NB4 (cell line): ENCODE measurements at places on chromosomes 1 and 21.

DNA sequence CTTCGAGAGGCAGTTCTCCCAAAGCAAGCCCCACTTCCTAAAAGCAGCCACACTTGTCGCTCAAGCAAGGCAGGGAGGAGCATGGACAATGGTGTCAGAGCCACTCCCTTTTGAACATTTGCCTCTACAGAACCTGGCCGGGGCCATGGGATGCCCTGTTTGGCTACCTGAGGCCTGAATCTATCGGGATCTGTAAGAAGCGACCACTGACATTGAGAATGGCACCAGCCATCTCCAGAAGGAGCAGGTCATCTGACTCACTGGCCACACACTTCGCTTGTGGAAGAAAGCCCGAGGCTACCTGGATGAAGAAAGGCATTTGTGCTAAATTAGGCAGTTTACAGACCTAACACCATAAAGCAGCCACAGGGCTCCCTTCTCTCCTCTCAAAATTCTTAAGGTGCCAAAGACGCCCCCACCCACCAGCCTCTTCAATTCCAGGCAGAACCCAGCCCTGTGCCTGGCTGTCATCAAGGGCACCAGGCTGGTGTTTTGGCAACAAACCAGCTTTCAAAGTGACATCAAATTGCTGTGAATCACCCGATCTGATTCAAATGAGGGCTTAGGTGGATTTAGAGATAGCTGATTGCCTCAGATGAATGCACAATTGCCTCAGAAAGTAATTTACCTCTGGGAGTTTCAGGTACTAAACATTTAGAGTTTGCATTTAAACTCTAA lies 104.8 kb downstream of the ETS2 start:
- DNase-seq = no peak

- no peak for DNase-seq
These were observed 8.1 kb downstream of the SDC3 start for GRCh38 chr1:30900486-30900885.

- no peak for DNase-seq
These were observed 62.5 kb downstream of the COQ8A start for GRCh38 chr1:227002531-227003049.

DNA sequence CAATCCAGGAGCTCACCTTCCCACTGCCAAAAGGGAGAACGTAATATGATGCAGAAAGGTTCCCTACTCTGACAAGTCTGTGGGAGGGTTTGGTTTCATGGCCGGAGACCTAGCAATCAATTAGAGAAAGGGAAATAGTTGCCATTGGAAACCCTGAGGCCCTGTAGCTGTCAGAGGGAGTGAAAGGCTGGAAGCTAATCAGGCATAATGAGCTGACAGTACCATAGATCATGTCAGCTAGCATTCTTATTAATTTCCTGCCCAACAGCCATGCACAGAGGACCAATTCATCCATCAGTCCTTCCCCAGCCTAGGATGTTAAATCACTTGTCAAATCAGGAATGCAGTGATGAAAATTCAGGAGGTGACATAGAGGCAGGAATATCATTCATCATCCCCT lies 527.3 kb downstream of the PLPP3 start:
- no peak for DNase-seq

DNA sequence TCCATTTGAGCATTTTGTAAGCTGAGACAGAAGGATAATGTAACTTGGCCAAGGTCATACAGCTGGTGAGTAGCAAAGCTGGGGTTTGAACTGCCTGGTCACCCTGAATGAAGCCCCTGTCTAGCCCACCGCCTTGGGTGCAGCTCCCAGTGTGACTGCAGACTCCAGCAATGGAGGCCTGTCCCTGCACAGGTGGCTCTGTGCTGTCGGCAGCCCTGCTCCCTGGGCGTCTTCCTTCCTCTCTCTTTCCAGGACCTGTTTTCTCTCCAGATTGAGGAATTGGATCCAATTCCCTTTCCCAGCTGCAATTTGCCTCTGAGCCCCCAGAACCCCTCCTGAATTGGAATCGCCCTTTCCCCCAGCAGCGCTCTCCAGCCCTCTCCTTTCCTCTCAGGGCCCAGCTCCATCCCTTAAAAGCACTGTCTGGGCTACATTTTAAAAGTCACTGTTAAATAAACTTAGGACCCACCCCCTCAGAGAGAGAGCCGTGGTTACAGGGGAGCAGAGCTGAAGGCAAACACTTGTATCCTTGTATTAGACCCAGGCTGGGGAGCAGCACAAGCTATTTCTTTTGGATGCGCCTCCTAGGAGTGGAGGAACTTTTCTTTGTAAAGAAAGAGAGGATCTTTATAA lies 161.4 kb upstream of the LMO4 start:
- no peak for DNase-seq

GRCh38 chr1:106755682-106756406 lies 300.6 kb upstream of the PRMT6 start:
- DNase-seq = no peak

DNA sequence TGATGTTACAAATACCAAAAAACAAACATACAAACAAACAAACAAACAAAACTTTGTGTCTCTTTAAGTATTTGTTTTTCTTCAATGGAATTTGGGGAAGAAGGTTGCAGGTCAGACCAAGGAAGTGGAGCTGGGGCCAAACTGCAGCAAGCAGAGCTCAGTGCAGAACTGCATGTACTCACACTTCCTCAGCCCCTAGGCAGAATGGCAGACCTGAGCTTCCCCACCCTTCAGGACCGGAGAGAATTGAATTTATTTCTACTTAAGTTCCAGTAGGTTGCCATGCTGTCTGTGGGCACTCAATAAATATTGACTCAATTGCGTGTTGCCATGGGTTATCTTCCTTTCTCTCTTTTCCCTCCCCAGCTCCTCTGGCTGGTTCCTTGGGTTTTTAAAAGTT lies 173.6 kb downstream of the PTGER3 start:
- DNase-seq = peak; percentile 2

- no peak for DNase-seq
These were observed 5.8 kb downstream of the TRIM58 start for GRCh38 chr1:247862756-247863155.

GRCh38 chr1:221759436-221759835 lies 17.5 kb upstream of the DUSP10 start:
- DNase-seq = no peak

DNA sequence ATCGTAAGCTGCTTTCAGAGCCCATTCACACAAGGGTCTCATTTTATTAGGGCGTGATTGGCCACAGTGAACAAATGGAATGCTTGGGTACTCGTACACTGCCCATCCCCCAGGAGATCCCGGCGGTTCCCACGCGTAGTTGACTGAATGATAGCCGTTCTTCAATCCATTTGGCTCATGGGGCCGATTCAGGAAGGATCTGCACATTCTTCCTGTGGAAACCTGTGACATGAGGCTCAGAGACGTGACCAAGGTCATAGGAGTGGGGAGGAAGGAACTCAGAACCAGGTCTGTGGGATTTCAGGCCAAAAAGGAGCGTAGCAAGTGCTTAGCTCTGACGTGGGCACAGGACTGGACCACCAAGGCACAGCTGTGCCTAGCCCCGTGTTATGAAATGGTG lies 11.7 kb downstream of the ABCG1 start:
- DNase-seq = no peak

DNA sequence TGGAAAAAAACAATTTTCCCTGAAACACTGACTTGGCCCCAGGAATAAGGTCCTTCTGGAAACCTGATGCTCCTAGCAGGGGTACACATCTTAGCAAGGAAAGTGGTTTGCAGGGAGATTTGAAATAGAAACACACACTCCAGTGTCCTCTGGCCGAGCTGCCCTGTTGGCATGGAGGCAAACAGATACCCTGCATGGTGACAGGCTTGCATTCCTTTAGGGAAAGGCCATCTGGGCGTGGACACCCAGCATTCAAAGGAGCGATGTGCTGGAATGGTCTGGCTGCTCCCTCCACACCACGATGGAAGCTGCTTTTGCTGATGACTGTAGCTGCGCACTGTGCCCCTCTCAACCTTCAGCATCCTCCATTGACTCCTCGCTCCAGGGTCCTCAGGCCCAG lies 41.5 kb upstream of the BCAR3 start:
- no peak for DNase-seq

DNA sequence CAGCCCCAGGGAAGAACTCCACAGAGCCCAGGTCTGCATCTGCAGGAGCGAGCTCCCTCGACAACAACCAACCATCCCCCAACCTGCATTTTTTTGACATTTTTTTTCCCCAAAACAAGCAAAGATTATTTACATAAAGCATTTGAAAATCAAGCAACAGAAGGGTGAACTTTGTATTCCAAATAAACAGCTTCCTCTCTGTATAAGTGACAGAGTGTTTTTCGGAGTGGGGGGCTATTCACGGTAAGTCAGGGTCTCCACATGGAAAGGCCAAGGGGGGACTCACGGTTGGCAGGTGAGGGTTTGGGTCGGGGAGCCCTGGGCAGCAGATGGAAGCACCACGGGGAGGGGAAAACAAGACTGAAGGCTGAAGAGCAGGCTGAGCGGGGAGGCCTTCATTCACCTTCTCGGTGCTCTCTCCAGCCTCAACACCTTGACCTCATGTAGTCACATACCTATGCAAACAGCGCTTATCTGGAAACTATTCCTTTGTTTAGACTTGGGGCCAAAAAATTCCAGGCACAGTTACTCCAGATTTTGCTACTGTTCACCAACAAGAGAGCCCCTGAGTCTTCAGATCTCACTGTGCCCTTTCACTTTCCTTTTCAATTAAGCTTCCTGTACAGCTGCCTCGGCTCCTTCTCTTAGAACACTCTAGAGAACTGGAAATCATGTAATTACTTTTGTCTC lies 27.6 kb downstream of the C2CD2 start:
- DNase-seq = peak; percentile 13

GRCh38 chr1:31771891-31772668 lies 7.9 kb upstream of the ADGRB2 start:
- no peak for DNase-seq

GRCh38 chr1:48058135-48059025 lies 61.2 kb upstream of the TRABD2B start:
- DNase-seq = no peak

- DNase-seq = peak; percentile 16
These were observed 5.5 kb upstream of the SNX27 start for GRCh38 chr1:151606384-151606783.

DNA sequence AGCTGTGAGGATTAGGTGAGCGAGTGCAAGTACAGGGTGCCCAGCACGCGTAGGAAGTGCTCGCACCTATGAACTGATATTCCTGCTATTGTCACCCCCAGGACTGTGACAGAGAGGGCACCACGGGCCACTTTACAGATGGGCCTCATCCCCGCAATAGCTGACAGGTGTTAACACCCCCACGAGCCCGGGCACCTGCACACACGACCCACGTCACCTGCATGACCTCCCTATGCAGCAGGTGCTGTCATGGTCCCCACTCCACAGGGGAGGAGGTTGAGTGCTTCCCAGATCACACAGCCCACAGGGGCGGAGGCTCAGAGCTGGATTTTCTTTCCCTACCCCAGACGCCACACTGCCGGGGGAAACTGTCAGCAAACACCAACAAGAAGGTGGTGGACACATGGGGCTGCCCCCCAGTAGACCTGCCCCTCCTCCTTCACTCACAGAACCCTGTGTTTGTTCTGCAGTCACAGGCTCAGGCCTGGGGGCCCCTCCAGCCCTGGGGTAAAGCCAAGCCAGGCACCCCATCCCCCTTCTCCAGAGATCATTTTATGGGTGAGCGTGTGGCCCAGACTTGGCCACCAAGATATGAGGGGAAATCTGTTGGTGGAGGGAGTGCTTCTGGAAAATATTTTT lies 465.5 kb downstream of the MATN1 start:
- no peak for DNase-seq

- peak; percentile 49 for DNase-seq
These were observed 6.6 kb downstream of the TBX19 start for GRCh38 chr1:168287237-168287664.

- no peak for DNase-seq
These were observed 5.7 kb downstream of the ALX3 start for GRCh38 chr1:110064576-110065337.

- DNase-seq = no peak
These were observed 426.6 kb downstream of the OMA1 start for GRCh38 chr1:58119971-58120370.

DNA sequence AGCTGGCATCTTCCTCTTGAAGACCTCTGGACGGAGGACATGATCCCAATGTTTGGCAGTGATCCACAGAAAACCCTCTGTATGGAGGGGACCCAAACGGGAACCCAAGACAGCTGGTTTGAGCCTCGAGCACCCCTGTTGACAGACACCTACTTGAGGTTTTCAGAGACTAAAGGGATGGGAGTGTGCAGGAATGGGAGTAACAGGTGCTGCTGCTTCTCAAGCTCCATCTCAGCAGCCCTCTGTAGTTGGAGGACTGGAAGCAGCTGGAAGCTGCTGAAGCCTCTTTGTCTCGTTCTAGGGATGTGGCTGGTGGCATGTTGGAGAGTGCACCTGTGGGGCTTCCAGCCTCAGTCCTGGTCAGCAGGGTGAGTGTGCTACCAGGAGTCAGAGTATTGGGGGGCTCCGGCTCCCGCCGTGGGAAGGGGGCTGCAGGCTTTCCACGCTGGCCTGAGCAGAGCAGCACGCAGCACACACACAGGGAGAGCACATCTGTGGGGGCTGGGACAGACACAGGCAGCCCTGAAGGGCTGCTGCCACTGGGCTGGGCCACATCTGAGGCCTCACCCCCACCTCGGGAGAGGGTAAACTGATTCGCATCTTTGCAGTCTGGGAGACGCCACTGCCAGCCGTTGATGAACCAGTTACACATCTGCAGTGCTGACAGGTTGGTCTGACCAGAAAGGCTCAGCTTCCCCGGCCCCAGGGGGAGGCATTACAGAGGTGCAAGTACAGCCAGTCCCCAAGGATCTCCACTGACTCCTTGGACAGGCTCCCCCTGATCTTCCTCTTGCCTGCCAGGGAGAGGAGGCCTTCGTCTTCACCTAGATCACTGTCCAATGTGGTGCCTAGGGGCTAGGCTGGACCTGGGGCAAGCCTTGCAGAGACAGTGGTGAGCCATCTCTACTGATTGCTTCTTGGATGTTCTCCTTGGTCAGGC lies 56.6 kb downstream of the ADSS2 start:
- no peak for DNase-seq

- DNase-seq = no peak
These were observed 49.1 kb downstream of the RIPK4 start for GRCh38 chr21:41717573-41718330.

- DNase-seq = peak; percentile 92
These were observed 32.6 kb downstream of the DNTTIP2 start for GRCh38 chr1:93846206-93846991.
